Left lobe of liver (tissue), 2 donors: ENCODE measurements at places on chromosomes 6 and 20.

- DNase-seq = no peak
Measured at GRCh38 chr20:62339647-62340062, 27.5 kb downstream of the LAMA5 start.

DNA sequence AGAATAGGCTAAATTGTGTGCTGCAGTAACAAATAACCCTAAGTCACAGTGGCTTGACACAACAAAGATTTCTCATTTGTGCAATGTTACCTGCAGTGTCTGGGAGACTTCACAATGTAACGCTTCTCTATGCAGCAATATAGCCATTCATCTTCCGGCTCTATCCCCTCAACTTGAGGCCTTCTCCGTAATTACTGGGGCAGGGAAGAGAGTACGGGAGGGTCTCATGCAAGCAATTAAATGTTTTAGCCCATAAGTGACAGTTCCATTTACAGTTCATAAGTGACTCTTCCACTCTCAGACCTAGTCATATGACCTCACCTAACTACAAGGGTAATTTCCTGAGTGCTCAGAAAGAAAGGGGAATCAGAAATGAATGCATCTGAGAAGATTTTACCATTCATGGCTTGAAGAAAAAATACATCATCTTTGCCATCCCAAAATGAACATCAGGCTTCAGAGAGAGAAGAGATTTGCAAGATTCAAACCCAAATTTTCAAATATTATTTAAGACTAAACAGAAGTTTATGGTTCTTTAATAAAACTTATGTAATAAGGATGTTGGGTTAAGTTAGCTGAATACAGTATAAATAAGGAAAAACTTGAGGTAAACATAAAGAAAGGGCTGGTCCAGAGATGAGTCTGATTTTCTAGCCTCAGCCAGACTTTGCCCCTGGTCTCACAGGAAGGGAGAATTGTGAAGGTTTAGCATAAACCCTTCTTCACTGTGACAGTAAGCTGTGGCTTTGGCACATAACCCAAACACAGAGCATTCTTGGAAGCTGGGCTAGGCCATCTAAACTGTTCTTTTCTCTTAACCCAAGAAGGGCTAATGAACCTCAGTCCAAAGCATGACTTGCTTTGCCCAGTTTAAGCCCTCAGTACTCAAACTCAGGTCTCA lies 13.3 kb downstream of the GPR6 start:
- DNase-seq = no peak

DNA sequence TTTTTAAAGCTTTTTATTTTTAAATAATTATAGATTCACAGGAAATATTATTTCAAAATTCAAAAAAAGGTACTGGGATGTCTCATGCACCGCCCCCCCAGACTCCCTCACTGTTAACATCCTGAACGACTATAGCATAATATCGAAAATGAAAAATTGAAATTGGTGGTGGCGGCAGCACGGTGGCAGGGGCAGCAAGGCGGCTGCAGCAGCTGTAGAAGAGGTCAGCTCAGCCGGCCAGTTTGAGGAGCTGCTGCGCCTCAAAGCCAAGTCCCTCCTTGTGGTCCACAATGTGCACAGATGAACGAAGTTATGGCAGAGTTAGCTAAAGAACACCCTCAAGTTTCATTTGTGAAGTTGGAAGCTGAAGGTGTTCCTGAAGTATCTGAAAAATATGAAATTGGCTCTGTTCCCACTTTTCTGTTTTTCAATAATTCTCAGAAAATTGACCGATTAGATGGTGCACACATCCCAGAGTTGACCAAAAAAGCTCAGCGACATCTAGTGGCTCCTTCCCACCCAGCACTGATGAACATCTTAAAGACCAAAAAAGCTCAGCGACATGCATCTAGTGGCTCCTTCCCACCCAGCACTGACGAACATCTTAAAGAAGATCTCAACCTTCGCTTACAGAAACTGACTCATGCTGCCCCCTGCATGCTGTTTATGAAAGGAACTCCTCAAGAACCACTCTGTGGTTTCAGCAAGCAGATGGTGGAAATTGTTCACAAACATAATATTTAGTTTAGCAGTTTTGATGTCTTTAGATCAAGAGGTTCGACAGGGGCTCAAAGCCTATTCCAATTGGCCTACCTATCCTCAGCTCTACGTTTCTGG lies 100.8 kb downstream of the FAM217A start:
- no peak for DNase-seq

- no peak for DNase-seq
Measured at GRCh38 chr6:64084185-64084663, 448.6 kb downstream of the PHF3 start.

DNA sequence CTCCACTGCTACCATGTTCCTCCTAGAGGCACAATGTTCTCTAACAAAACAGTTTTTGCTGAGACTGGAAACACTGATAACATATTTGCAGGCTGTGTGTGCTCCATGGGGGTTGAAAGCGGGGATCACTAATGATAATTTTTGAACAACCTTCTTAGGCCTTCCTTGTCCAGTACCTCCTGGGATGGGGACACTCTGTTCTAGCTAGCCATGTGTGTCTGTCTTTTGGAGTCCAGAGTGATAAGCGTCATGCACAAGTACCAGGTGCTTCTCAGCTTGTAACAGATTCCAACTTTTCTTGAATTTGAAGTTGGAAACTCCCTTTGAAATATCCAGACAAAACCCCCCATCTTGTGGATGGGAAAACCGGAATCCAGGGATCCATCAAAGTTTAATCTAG lies 15.2 kb downstream of the PI3 start:
- no peak for DNase-seq

GRCh38 chr6:163344411-163344810 lies 70.1 kb upstream of the QKI start:
- no peak for DNase-seq

DNA sequence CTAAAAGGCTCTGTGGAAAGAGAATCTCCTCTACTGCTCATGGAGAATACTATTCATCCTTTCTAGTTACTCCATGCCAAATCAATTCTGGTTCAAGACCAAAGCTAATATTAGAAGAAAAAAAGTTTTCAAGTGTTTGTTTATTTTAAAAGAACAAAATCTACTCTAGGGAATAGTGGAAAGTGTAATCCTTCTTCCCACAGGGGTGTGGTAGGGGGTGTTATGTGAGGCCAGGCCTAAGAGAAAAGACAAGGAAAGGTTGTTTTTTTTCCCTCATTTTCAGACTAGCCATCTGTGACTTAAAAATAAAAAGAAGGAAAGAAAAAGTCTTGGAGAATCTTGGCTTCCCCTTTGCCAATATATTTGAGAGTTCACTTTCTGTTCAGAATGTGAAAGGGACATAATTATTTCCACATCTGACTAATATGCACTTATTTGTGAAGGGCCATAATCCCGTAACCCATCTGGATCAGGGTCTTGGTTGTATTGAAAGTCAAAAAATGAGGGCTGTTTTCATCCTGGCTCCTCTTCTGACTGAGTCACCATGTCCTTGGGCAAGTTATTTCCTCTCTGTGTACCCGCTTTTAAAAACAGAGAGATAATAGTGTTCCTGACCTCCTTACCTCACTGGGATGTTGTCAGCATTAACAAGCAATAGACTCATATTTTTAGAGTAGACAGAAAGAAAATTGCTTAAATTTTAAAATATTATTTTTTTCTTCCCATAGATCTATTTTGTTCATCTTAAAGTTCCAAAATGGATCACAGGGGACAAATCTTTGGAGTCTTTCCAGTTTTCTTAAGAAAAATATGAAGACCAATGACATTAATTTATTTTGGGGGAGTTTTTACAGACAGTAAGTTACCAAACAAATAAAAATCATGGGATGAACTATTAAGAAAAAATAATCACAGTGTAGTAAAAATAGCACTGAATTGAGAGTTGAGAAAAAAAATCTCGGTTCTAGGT lies 233.7 kb downstream of the IBTK start:
- no peak for DNase-seq

GRCh38 chr20:50356962-50357782 lies 153.0 kb upstream of the PTPN1 start:
- no peak for DNase-seq

DNA sequence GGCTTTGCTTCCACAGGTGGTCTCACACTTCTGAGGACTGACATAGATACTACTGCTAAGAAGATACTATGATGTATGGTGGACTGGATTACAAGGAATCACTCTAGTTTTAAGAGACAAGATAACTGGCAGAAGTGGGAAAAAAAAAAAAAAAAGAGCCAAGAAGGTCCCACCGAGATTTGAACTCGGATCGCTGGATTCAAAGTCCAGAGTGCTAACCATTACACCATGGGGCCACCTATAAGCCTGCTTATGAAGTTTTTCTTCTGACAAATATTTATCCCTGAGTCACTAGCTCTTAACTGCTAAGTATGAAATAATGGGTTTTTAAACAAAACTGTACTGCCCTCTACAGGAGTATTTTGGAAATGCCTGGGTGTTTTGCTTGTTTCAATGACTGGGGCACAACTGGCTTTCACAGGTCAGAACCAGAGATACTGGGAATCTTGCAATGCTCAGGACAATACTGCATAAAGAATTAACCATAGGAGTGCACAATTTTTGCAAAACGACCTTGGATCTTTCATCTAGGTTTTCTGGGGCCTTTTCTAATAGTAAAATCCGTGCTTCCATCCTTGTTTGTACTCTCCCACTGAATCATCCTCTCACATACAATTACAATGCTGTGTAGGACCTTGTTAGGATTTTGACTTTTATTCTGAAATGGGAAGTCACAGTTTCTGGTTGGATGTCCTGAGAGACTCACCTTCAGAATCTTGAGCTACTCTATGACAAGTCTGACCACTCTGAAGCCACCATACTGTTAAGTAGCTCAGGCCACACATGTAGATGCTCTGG lies 116.3 kb downstream of the OR2B2 start:
- DNase-seq = no peak

DNA sequence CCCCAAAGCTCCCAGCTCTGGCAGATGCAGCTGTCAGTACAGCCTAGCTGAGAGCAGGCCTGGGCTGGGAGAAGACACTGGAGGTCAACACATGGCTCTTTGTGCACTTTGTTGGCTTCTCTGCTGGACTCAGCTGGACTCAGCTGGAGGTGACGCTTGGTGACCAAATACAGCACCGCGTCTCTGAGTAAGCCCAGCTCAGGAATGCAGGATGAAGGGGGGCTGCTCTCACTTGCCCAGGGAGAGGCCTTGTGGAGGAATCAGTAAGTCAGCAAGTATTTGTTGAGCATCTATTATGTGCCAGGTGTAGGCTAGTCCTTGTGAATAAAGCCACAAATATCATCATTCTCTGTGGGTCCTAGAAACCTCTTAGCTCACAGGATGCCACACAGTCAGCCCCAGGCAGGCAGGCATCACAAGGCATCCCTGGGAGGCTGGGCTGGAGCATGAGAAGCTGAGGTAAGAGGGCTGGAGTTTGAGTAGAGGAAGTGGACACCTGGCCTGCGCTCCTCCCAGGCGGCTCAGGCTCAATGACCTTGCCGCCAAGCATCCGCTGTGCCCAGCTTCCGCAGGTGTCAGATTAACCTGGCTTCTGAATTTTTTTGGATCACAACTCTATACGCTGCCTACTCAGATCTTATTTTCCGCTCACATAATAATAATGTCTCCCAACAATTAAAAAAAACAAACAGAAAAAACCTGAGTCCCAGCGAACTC lies 95.4 kb downstream of the TMEM170B start:
- no peak for DNase-seq

GRCh38 chr6:45959534-45960145 lies 56.0 kb downstream of the CLIC5 start:
- DNase-seq = no peak
